ENCODE measurements at places on chromosomes 2 and 18.

DNA sequence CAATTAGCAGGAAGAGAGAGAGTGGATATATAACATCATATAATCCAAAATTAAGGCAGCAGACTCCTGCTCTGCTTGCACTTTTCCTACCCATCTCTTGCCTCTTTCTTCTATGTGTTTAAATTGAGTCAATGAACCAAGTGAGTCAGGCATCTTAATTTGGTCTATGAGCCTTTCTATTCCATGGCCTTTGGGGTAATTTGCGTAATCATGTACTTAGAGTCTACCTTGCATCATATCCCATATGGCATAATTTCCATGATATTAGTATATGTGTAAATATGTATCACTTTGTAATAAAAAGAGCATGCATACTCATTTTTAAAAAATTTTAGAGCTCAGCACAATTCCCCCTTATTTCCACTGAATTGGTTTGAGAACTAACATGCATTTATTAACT is 555.2 kb downstream of the STK39 start:
- DNase-seq = no peak

GRCh38 chr2:67600222-67600871 is 203.2 kb downstream of the ETAA1 start:
- DNase-seq = no peak

DNA sequence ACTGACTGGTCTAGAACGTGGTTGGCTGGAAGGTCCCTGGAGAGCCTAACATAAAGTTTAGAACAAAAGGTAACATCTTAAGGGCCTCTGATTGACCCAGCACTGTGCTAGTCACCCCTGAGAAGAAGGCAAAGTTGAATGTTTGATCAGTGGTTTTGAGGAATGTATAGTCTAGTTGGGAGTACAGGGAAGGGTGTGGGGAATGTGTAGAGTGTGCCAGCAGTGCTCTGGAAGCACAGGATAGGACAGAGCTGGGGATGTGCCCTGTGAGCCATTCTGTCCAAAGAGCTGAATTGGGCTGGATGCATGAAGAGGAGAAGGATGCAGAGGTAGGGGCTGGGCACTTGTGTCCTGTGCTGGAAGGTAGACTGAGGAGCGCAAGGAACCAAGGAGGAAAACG is 41.0 kb upstream of the DOCK10 start:
- no peak for DNase-seq

DNA sequence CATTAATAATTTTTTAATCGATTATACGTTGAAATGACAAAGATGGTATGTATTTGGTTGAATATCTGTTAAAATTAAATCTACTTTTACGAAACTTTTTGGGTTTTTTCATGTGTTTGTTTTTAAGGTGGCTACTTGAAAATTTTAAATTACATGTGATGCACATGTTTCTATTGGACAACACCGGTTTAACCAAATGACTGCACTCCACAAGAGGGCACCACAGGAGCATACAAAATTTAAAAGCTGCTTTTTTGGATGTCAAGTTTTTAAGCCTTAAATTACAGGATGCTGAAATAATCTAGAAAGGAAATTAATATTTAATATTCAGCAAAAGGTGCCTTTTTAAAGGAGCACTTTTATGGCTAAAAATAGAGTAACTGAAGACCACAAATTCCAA is 98.7 kb downstream of the ACVR1 start:
- peak; percentile 5 for DNase-seq

GRCh38 chr18:10050956-10051355 is 137.1 kb downstream of the VAPA start:
- DNase-seq = no peak

DNA sequence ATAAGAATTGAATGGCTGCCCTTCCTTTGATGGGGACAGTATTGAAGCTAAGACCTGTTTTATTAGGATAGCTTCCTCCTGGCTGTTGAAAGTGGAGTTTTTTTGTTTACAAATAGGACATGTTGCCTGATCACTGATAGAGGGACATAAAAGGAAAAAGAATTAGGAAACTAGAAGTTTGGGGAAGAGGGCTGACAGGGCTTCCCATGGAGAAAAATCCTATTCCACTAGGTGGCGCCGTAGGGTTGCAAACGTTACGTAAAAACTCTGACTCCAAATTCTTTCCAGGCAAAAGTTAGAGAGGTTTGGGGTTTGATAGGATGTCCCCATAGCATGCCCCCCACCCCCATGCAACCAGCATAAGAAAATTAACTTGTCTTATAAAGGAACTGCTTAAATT is 11.1 kb upstream of the RBFA start:
- DNase-seq = no peak

GRCh38 chr2:222355860-222356259 is 57.1 kb upstream of the PAX3 start:
- DNase-seq = no peak

- DNase-seq = no peak
Observed at GRCh38 chr18:6792391-6792790, 62.9 kb downstream of the ARHGAP28 start.

- no peak for DNase-seq
Observed at GRCh38 chr2:189406586-189407233, 34.6 kb upstream of the WDR75 start.

GRCh38 chr2:150162241-150162942 is 325.1 kb downstream of the RND3 start:
- no peak for DNase-seq

- no peak for DNase-seq
Observed at GRCh38 chr2:97931118-97931857, 64.5 kb downstream of the TMEM131 start.

DNA sequence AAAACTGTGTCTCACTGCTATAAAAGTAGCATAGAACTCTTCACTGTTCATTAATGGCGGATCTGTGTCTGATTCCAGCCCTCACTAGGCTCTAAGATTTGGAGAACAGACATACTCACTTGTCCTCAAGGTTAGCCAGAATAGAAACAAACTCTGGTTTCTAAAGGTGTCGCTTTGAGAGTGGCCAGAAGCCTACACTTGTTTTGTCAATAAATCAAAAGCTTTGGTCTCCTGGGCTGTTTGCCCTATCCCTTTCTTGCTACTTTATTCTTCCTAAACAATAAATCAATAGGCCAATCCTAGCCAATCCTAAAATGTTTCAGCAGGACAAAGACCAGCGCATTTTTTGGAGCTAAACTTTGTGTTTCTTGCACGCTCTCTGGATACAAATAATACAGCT is 1064.6 kb upstream of the CHAC2 start:
- no peak for DNase-seq

DNA sequence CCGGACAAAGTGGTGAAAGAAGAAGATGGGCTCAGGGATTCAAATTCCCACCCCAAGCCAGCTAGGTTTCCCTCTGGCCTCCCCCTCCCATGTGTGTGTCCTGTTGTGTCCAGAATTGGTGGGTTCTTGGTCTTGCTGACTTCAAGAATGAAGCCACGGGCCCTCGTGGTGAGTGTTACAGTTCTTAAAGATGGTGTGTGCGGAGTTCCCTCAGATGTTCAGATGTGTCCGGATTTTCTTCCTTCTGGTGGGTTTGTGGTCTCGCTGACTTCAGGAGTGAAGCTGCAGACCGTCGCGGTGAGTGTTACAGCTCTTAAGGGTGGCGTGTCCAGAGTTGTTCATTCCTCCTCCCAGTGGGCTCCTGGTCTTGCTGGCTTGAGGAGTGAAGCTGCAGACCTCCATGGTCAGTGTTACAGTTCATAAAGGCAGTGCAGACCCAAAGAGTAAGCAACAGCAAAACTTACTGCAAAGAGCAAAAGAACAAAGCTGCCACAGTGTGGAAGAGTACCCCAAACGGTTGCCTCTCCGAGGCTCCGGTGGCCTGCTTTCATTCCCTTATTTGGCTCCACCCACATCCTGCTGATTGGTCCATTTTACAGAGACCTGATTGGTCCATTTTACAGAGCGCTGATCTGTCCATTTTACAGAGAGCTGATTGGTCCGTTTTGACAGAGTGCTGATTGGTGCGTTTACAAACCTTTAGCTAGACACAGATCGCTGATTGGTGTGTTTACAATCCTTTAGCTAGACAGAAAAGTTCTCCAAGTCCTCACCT is 37.7 kb upstream of the KLF11 start:
- DNase-seq = no peak

DNA sequence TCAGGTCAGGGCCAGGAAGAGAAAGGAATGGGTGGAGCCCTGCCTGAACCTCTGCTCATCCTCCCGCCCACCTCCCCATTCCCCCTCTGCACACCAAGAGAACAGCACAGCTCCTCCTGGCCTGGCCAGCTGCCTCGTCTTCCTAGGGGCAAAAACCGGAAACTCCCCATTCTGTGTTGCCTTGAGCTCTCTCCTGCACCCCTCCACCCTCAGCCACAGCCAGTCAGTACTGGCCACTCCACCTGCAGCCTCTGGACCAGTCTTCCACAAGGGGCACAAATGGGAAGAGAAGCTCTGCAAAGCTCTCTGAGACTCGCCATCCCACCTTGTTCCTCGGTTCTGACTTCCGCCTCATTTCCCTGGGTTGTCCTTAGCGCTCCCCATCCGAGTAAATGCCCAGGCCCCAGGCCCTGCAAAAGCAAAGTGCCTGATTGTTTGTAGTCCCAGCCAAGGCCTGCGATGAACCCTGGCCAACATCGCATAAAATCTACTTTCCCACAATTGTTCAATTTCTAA is 39.3 kb upstream of the SLC35G4 start:
- DNase-seq = no peak
